ENCODE measurements at places on chromosomes 7 and 10.

GRCh38 chr10:42367532-42368230 lies 270.7 kb downstream of the ZNF33B start:
- no peak for DNase-seq

GRCh38 chr7:37971491-37971890 lies 51.1 kb downstream of the EPDR1 start:
- no peak for DNase-seq

DNA sequence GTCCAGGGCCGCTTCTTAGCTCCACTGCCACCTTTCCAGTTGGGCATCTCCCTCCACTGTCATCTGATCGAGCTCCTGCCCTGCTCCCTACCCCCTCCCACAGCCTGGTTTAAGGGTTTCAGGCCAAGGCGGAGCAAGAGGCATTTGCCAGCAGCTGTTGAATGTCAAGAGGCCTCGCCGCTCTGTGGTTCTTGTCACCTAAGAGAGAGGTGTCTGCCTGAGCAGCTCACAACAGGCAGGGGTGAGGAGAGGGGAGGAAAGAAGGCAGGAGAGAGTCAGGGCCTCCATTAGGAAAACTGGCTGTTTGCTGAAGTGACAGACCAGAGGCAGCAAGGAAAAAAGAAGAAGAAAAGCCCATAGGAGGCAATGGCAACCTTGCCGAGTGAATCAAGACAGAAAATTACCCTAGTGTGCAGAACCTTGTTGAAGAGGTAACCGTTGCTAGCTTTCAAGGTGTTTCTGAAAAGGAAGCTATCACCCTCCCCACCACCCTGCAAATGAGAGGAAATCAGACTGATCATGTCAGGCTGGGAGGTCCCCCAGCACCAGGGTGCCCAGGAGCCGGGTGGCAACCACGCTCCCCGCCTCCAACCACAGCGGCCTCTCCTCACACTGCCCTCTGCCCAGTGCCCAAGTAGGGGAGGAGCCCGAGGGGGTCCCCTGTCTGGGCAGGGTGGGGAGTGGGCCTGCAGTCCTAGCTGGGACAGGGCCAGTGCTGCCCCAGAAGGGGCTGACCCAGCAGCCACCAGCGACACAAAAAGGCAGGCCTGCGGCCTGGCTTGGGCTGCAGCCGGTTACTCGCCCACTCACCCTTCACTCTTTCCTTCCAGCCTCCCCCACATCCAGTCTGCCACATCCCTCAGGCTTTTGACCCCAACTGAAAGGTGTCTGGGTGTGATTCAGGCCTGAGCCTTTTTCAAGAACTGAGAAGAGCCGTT lies 7.1 kb downstream of the GATA3 start:
- peak; percentile 56 for DNase-seq

- DNase-seq: no peak
Observed at GRCh38 chr7:8040768-8041369, 72.3 kb downstream of the GLCCI1 start.

GRCh38 chr7:138465046-138465445 lies 5.0 kb downstream of the TRIM24 start:
- DNase-seq: no peak

- DNase-seq: no peak
Observed at GRCh38 chr10:49298983-49299815, at the start of gene C10orf71. C10orf71 (plus strand) TSS chr10:49299170; CDS start chr10:49322546, 23,376 bp downstream.

GRCh38 chr10:28489206-28489605 lies 43.7 kb upstream of the WAC start:
- no peak for DNase-seq

DNA sequence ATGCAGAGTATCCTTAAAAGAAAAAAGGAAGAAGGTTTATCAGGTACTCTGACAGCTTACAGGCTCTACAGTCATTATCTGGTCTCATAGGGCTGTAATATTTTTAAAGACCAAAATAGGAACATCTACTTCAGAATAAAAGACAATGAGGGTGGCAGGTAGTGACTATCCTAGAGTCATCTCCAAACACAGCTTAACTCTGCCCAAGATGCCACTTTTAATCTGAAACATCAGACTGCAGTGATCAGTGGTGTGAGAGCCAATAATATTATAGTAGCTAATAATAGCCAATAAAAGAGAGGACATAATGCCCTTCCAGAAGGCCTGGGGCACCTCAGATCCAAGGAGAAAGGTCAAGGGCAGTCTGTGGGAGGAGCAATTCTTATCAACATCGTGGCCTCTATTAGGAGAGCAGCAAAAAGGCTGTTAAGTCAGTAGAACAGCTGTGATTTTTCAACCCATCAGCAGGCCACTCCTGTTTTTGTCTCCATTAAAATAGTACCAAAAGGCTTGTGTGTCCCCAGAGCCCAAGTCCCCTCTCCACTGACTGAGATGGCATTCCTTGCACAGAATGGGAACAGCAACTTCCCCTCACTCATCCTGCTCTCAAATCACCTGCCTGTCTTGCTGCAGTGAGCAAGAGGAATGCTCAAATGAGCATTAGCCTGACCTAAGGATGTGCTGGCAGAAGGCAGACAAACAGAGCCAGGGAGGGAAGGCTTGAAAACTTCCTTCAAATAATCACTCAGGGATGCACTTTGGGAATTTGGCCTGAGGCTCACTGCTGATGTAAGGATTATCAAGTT lies 20.7 kb upstream of the SPOCK2 start:
- no peak for DNase-seq

- no peak for DNase-seq
Observed at GRCh38 chr7:14894826-14895225, 7.7 kb downstream of the DGKB start.

DNA sequence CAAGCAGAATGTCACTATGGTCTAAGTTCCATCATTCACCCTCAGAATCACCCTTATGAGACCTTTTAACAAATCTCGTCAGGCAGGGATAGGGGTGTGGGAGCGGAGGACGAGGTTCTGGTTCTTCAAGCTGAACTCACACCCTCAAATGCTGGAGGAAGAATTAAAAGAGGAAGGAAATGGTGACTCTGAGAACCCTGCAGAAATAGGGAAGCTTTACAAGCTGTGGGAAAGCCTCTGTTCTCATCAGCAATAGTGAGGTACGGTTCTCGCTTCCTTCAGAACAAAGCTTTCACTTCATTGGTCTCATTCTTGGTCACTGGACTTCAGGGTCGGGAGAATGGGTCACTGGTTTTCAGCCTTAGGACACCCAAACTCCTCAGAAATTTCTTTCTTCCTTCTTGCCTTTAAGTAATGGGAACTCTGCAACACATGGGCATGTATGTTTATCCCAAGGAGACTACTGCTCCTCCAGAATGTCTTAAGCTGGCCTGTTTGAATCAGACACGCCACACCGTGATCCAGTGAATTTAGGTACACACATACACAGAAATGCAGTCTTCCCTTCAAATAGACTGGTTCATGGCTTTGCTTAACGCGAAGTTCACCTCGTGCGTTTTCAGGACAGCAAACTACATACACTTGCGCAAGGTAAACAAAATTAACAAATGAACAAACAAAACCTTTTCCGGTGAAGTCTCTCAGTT lies 226.0 kb downstream of the SFMBT2 start:
- no peak for DNase-seq

- peak; percentile 69 for DNase-seq
Observed at GRCh38 chr7:55130395-55131141, 111.8 kb downstream of the EGFR start.

- DNase-seq: no peak
Observed at GRCh38 chr7:41481353-41481752, 221.5 kb downstream of the INHBA start.

- no peak for DNase-seq
Observed at GRCh38 chr10:46554166-46554781, 2.2 kb downstream of the GPRIN2 start.

GRCh38 chr10:124521429-124521871 lies 59.8 kb downstream of the LHPP start:
- DNase-seq: no peak

- no peak for DNase-seq
Observed at GRCh38 chr10:24168258-24169170, 40.4 kb upstream of the KIAA1217 start.

DNA sequence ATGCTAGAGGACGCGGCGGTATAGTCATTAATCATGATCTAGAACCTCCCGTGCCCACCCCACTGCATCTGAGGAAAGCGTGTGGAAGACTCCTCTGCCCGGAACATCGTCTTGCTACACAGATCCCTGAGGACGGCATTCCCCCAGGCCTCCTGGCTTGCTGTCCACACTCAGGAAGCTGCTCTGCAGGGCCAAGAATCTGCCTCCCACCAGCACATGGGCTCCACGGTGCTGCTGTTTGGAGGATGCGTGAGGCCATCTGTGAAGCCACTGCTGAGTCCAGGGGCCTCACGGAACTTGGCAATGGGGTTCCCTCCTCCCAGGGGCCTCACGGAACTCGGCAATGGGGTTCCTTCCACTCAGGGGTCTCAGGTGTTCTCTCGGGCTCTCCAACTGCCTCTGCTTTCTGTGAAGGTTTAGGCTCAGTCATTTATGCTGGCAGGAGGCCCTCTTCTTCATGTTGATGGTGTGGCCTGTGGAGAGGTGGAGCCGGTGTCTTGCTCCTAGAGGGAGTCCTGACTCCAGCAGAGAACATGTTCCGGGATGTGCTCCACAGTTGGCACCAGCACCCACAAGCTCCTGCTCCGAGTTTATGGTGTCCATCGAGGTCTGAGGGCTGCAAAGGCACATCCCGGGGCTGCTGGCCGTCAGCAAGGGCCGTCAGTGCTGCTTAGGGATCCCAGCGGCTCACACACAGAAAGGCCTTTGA lies 273.3 kb downstream of the DNAJB6 start:
- DNase-seq: no peak

GRCh38 chr7:50560865-50561351 lies 4.3 kb downstream of the DDC start:
- no peak for DNase-seq

DNA sequence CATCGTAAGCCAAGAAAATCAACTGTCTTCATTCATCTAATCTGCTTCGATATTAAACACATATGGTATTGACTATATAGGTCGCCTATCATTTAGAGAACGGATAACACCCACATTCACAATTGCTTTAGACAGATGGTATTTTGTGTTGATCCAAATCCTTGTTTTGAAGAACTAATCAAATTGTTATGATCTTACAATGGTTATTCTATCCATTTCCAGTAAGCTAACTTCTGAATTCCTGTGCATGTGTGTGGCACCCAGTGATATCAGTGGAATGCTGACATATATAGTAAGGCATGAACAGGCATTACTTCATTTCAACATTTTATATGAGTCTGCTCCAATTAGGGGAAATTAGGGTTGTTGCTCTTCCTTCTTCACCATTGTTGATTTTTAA lies 98.8 kb downstream of the SEMA3E start:
- no peak for DNase-seq

DNA sequence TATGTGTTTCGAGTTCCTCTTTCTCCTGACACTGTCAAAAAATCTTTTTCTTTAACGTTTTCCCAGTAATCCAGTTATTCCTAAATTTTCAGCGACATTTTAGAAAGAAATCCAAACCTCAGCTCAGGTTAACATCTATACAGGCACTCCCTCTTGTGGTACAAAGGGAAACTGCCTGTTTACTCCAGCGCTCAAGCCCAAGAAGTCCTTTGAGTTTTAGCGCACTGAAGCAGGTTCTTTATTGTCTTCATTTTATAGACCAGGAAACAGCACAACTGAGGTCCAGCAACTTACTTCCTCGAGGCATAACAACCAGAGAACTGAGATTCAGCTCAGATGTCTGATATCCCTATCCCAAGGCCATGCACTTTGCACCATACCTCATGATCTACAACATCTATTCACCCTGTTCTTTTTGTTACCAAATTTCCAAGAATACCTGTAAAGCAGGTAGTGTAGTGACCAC lies 287.2 kb upstream of the MKLN1 start:
- DNase-seq: peak; percentile 53

DNA sequence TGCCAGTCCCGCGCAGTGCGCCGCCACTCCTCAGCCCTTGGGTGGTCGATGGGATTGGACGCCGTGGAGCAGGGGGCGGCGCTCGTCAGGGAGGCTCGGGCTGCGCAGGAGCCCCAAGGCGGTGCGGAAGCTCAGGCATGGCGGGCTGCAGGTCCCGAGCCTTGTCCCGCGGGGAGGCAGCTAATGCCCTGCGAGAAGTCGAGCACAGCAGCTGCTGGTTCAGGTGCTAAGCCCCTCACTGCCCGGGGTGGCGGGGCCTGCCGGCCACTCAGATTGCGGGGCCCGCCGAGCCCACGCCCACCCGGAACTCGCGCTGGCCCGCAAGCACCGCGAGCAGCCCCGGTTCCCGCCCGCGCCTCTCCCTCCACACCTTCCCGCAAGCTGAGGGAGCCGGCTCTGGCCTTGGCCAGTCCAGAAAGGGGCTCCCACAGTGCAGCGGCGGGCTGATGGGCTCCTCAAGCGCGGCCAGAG lies 14.4 kb upstream of the WASL start:
- no peak for DNase-seq

GRCh38 chr10:3472287-3473051 lies 299.9 kb upstream of the PITRM1 start:
- DNase-seq: no peak

- no peak for DNase-seq
Observed at GRCh38 chr7:112381311-112382091, 68.8 kb upstream of the IFRD1 start.

DNA sequence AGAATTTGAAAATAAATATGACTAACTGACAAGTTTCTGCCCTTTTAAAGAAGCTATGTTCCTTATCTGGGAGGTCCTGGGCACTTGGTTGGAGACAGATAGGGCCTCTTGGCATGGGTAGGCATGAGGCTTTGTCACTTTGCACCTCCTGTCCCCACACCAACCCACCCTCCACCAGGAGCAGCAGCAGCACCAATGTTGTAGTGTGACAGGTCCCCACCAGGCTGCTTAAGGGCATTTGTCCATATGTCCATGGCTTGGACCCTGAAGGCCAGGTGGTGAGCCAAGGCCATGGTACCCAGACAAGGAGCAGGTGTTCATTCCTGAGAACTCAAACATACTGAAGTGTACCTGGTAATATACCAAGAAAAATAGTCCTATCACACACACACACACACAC lies 629.1 kb downstream of the ACTR3B start:
- DNase-seq: peak; percentile 3

- no peak for DNase-seq
Observed at GRCh38 chr7:66883716-66884115, 37.3 kb upstream of the TMEM248 start.

- no peak for DNase-seq
Observed at GRCh38 chr7:116711790-116712189, 39.8 kb downstream of the MET start.

DNA sequence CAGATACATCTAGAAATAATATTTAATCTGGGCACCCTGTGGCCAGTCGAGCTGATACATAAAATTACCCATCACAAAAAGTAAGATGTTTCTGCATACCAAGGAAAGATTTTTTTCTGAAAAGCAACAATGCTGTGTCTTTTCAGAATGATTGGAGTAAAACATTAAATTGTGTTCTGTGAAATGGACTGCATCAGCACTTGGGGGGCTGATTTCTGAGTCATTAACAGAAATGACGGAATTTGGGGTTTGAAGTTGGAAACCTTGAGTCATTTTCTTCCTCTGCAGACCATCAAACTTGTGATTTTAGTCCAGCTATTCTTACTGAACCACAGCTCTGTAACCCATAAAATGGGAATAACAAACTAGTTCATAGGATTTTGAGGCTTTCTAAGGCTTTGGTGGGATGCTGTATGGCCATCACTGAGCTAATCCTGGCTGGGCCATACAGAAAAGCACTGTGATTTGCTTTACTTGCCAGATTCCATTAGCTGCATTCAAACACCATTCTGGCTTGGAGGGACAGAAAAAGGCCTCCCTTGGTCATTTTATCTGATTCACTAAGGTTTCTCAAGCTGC lies 739.4 kb upstream of the IGFBP3 start:
- DNase-seq: no peak

- DNase-seq: no peak
Observed at GRCh38 chr10:90963331-90963730, 42.4 kb upstream of the ANKRD1 start.

GRCh38 chr7:101620991-101621390 lies 8.1 kb downstream of the MYL10 start:
- no peak for DNase-seq

GRCh38 chr7:27130540-27131389 lies at the start of gene HOXA4:
HOXA4 (minus strand) TSS chr7:27130757; CDS start chr7:27130733, 24 bp downstream.
- DNase-seq: peak; percentile 82

Measured in ecto neural progenitor cell (in vitro differentiated cells).